ENCODE measurements at places on chromosomes 4 and X. TPM values are rescaled to one million over a fixed set of nuclear protein-coding genes. Genes with fewer than 3 reads are reported as not detected.

GRCh38 chr4:80448056-80448455, 112.5 kb downstream of the CFAP299 start:
- no peak for DNase-seq

DNA sequence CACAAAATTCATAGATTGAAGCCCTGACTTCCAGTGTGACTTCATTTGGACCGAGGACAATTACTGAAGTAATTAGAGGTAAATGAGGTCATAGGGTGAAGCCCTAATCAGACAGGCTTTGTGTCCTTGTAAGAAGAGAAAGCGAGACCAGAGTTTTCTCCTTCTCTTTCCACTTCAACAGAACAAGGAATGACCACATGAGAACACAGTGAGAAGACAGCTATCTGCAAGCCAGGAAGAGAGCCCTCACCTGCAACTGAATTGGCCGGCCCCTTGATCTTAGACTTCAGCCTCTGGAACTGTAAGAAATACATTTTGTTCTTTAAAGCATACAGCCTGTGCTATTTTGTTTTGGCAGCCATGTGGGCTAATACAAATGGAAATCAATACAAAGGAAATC, 67.1 kb upstream of the PRKG2 start:
- no peak for DNase-seq

CT45A2 gene
- not detected for polyA plus RNA-seq

DNA sequence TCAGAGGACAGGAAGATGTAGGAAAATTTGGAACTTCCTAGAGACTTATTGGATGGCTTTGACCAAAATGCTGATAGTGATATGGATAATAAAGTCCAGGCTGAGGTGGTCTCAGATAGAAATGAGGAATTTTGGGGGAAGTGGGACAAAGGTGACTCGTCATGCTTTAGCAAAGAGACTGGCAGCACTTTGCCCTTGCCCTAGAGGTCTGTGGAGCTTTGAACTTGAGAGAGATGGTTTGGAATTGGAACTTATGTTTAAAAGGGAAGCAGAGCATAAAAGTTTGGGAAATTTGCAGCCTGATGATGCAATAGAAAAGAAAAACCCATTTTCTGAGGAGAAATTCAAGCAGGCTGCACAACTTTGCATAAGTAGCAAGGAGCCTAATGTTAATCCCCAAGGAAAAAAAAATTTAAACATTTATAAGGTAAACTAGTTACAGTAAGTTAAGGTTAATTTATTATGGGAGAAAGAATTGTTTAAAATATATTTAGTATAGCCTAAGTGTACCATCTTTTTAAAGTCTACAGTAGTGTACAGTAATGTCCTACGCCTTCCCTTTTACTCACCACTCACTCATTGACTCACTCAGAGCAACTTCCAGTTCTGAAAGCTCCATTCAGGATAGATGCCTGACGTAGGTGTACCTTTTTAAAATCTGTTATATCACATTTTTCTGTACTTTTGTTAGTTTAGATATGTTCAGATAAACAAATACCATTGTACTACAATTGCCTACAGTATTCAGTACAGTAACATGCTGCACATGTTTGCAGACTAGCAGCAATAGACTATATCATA, 101.2 kb downstream of the FAM13A start:
- DNase-seq = no peak

Data from hindlimb muscle (tissue), 1 donor.